PC-3 (cell line): ENCODE measurements at places on chromosomes 12 and 14. TPM values are rescaled to one million over a fixed set of nuclear protein-coding genes. Genes with fewer than 3 reads are reported as not detected.

GRCh38 chr12:9741726-9742125 lies 8.8 kb upstream of the CLECL1 start:
- no peak for DNase-seq
- peaks cover 6% of the 10 kb centered on the region; the same call in 1 of the 2 replicates for H3K4me1 ChIP-seq
- no peaks in the 10 kb centered on the region for H3K36me3 ChIP-seq
- no peaks in the 10 kb centered on the region for H3K27me3 ChIP-seq

DNA sequence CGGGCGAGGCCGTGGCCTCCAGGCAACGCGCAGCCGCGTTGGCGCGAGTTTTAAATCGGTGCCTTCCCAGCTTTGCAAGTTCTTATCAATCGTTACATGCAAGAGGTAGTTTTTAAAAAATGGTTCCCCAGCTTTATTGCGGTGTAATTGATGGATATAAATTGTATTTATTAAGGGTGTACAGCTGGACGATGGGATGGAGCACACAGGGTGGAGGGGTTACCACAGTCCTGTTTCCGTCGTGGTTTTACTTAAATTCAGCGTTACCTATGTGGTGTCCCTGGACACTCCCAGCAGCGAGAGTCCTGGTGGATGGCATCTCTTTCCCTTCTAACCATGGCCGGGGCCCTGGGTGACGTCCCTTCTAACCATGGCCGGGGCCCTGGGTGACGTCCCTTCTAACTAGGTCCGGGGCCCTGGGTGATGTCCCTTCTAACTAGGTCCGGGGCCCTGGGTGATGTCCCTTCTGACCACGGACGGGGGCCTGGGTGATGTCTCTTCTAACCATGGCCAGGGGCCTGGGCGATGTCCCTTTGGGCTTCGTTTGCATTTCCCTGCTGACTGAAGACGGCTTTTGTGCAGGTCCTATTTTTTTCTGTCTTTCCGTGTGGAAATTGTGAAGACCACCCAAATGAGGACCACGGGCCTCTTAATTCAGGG lies 97.9 kb downstream of the TNFAIP2 start:
- H3K4me3 ChIP-seq: no peak overlapping the region
- H3K27ac ChIP-seq: no peak overlapping the region
- no peaks in the 10 kb centered on the region for H3K27me3 ChIP-seq
- 0 out of 2 replicates have a peak, but pooled peaks cover 4% of the 10 kb centered on the region for H3K4me1 ChIP-seq
- no peaks in the 10 kb centered on the region for H3K36me3 ChIP-seq
- no peak for DNase-seq

DNA sequence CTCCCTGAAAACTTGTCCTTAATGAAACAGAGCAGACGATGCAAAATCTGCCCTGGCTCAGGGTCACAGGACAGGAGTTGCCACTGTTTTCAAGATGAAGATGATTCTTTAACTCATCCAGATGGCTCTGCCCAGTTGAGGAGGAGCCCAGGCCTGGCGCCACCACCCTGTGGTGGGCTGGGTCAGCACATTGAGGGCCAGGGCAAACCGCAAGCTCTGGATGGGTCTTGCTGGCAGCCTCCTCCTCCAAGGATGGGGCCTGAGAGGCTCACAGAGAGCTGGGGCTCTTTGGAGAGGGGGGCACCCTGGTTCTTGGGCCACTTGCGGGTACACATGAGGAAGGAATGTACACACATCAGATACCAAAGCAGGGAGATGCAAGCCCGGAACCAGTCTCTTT lies 158.2 kb downstream of the NUAK1 start:
- H3K36me3 ChIP-seq: no peaks in the 10 kb centered on the region
- no peak for DNase-seq
- no peak overlapping the region for H3K4me3 ChIP-seq
- H3K27me3 ChIP-seq: no peaks in the 10 kb centered on the region
- H3K27ac ChIP-seq: no peak overlapping the region

DNA sequence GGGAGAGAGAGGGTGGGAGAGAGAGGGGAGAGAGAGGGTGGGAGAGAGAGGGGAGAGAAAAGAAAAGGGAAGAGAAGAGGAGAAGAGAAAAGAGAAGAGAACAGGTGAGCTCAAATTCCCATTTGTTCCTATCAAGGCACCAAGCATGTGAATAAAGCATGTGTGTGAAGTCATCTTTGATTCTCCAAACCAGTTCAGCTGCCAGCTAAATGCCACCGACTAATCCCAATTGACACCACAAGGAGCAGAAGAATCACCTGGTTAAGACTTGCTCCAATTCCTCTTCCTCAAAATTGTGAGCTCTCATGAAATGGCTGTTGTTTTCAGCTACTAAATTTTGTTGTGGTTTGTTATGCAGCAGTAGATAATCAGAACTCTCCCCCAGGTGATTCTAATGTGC lies 188.9 kb downstream of the TMX1 start:
- no peak overlapping the region for H3K27ac ChIP-seq
- no peak overlapping the region for H3K4me3 ChIP-seq
- H3K4me1 ChIP-seq: peaks cover 16% of the 10 kb centered on the region
- no peak for DNase-seq
- H3K36me3 ChIP-seq: no peaks in the 10 kb centered on the region
- H3K27me3 ChIP-seq: no peaks in the 10 kb centered on the region

DNA sequence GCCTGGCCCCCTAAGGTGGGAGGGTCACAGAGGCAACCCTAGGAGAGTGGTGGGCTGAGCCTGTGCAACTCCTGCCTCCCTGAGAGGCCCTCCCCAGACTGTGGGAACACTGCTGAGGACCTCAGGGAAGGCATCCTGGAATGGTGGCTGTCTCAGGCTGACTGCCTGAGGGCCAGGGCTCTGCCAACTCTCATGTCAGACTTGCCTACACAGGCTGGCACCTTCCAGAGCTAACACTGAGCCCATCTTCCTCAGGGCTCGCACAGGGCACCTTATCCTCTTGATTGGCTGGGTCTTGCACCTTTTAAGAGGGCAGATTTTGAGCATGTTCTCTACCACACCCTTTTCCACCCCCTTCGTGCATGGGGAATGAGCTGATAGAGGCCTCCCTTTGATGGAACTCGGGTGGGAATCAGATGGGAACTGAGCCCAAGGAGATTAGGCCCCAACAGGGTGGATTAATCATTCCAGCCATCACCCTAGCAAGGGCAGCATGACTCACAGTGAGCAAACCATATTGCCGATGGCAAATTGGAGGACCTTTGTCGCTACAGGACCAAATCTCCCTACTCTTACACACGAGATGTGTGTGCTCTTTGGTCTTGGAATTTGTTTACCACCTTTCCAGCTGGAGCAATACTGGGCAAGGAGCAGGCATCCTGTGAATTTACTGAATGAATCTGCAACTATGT lies 702.8 kb downstream of the VRK1 start:
- peak; percentile 61 for DNase-seq
- H3K27me3 ChIP-seq: no peaks in the 10 kb centered on the region
- H3K4me3 ChIP-seq: no peak overlapping the region
- peak overlapping the region; percentile 61 for H3K27ac ChIP-seq

- no peak overlapping the region for H3K4me3 ChIP-seq
- H3K36me3 ChIP-seq: no peaks in the 10 kb centered on the region
- H3K27me3 ChIP-seq: no peaks in the 10 kb centered on the region
- no peak overlapping the region for H3K27ac ChIP-seq
- DNase-seq: no peak
These were observed 177.9 kb downstream of the MYRFL start for GRCh38 chr12:70002912-70003255.

- H3K27ac ChIP-seq: peak within 1 kb of the TSS; percentile 62
- H3K27me3 ChIP-seq: no peaks in the 10 kb centered on the region
- H3K4me1 ChIP-seq: peaks cover 21% of the 10 kb centered on the region
- H3K4me3 ChIP-seq: peak within 1 kb of the TSS; percentile 93
- peaks cover 11% of the 10 kb centered on the region; the same call in 1 of the 2 replicates for H3K36me3 ChIP-seq
These were observed at the start of the genes LYSET and MOAP1 for GRCh38 chr14:93184391-93185348. TSS of gene LYSET (plus strand) at chr14:93185317. CDS start at chr14:93185406, 89 bp downstream. TSS of gene MOAP1 (minus strand) at chr14:93184897. CDS start at chr14:93184242, 655 bp downstream.

GRCh38 chr12:2214411-2214810 lies 161.6 kb downstream of the CACNA1C start:
- H3K27me3 ChIP-seq: peaks cover 43% of the 10 kb centered on the region
- no peak overlapping the region for H3K4me3 ChIP-seq
- no peak overlapping the region for H3K27ac ChIP-seq
- no peaks in the 10 kb centered on the region for H3K4me1 ChIP-seq

- no peaks in the 10 kb centered on the region for H3K36me3 ChIP-seq
- H3K27ac ChIP-seq: no peak overlapping the region
- H3K4me1 ChIP-seq: peaks cover 6% of the 10 kb centered on the region; the same call in 1 of the 2 replicates
- no peaks in the 10 kb centered on the region for H3K27me3 ChIP-seq
- DNase-seq: peak; percentile 31
These were observed 84.7 kb downstream of the GALNT4 start for GRCh38 chr12:89439941-89440340.

SSTR1 gene
- 0.07 and 0.23 TPM in 2 replicates for total RNA-seq

DNA sequence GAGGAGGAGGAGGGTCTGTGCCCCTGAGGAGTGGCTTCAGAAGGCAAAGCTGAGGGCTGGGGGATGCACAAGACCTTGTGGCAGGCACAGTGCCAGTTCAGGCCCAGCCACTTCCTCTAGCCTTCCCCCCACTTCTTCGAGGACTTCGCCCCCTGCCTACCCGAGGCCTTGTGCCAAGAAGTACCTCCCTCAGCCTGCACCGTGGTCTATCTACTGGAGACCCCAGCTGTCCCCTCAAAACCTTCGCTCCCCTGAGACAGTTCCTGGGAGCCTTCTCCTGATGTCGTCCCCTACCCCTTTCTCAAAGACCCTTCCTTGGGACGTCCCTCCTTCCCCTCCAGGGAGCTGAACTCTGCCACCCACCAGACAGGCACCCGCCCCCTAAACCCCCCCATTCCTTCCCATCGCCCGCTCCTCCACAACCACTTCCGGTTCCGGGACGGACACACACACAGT lies 604 bp downstream of the ZNF384 start:
- peak overlapping the region; percentile 83 for H3K27ac ChIP-seq
- no peak for DNase-seq
- H3K36me3 ChIP-seq: peaks cover 8% of the 10 kb centered on the region
- H3K27me3 ChIP-seq: no peaks in the 10 kb centered on the region
- peak overlapping the region; percentile 72 for H3K4me3 ChIP-seq

CIT gene
- total RNA-seq: 58.9 and 112 TPM in 2 replicates

- DNase-seq: no peak
- no peaks in the 10 kb centered on the region for H3K36me3 ChIP-seq
- no peak overlapping the region for H3K4me3 ChIP-seq
- H3K4me1 ChIP-seq: no peaks in the 10 kb centered on the region
These were observed 73.0 kb upstream of the PRMT8 start for GRCh38 chr12:3417937-3418462.

DNA sequence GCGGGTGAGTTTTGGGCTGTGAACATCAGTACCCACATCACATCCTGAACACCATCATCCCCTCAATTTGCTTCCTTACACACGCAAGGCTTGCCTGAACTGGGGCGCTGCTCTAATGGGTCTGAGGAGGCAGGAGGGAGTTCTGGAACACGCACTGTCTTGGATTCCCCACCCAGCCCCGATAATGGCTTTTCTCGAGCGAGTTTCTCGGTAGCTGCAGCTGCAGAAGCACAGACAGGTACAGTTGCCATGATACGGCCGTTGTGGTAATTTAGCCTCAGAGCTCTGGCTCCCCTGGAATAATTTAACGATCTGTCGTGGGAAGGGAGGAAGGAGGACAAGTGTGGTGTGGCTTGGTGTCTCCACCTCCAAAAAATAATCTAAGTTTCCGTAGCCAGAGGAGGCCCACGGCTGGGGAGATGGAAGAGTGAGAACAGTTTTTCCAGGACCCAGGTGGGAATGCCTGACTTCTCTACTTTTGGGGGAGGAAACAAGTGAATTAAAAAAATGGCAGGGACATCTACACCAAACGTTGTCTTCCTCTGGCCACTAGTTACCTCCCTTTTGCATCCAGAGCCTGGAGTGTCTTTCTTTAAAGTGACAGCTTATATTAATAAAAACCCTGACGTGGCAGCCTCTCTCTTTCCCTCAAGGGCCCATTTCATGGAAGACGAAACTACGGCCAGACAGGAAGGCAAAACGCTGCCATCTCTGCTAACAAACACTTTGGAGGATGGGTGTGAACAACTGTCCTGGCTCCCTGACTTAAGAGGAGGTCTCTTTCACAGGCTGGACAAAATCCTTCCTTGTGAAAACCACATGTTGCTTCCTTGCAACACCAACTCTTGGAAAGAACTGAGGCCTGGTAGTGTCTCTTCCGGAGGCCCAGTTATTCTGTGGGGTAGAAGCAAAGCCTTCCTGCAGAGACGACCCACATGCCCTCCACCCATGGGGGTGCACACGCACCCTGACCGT lies 84.8 kb downstream of the RBM19 start:
- H3K4me1 ChIP-seq: no peaks in the 10 kb centered on the region
- H3K4me3 ChIP-seq: no peak overlapping the region
- no peak overlapping the region for H3K27ac ChIP-seq
- H3K36me3 ChIP-seq: peaks cover 14% of the 10 kb centered on the region
